ENCODE measurements at places on chromosomes 7 and 10.

- no peak for DNase-seq
Measured at GRCh38 chr10:14146501-14146900, 184.2 kb downstream of the FRMD4A start.

GRCh38 chr7:1610013-1610677 is 40.3 kb upstream of the PSMG3 start:
- no peak for DNase-seq

GRCh38 chr10:112442063-112442462 is 4.7 kb downstream of the ZDHHC6 start:
- DNase-seq, result no peak

GRCh38 chr7:40586197-40586596 is 451.4 kb downstream of the SUGCT start:
- no peak for DNase-seq

DNA sequence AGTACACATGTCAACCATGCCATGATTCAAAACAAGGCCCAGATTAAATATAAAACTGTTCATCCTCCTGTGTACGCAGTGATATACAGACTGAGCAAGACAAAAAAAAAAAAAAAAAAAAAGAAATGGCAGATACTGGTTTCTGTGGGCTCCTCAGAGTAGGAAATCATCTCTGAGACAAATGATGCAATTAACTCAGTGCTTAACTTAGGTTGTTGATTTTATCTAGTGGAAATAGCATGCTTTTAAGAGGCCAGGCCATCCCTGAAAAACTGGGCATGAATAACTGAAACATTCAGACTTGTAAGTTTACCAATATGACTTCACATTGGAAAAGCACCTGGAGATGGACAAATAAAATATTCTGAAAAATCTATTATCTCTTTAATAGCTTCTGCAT is 69.0 kb downstream of the DKK1 start:
- DNase-seq, result no peak

DNA sequence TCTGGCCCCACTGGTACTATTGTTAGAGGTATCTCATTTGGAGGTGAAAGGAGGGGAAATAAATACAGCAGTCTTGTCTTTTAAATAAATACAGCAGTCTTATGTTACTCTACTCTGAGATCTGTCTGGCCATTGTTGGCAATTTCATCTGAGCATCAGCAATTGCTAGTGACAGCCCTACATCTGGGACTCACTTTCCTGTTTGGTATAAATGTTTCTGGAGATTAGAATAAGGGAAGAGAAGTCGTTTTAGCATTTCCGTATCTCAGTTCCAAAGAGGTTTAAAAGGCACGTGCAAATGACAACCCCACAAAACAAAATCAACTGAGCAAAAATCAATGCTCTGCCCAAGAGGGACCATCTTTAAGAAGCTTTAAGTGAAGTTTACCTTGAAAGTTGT is 18.1 kb upstream of the CNNM2 start:
- DNase-seq, result no peak

DNA sequence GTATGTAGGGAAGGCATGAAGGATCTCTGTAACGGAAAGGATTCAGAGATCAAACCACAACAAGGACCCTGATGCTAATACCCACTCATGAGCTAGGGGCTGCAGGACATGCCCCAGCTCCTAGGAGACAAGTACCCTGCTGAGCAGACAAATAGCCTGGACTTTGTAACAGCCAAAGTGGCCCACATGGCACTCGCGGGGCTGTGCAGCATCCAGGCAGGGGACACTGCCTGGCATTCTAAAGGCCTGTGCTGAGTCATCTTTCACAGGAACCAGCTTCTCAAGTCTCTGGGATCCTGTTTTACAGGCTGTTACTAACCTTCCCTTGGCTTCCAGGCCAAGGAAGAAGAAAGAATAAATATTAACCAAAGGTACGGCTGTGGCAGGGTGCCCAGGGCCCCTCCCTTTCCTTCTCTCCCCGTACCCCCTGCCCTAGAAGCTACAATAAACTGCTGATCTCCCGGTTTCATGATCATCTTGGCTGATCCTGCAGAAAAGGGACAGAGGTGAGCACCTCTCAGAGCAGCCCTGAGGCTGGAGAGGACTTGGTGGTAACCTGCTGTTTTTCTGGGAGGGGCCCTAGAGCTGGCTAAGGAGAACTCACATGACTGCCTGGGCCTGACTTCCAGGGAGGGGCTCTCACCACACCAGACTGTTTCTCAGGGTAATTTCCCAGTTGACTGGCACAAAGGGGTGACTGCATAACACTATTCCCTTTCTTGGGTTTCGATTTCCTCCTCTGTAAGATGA is 4.2 kb upstream of the RPEL1 start:
- DNase-seq, result peak; percentile 90

GRCh38 chr7:22589641-22590201 is 89.7 kb upstream of the STEAP1B start:
- no peak for DNase-seq

DNA sequence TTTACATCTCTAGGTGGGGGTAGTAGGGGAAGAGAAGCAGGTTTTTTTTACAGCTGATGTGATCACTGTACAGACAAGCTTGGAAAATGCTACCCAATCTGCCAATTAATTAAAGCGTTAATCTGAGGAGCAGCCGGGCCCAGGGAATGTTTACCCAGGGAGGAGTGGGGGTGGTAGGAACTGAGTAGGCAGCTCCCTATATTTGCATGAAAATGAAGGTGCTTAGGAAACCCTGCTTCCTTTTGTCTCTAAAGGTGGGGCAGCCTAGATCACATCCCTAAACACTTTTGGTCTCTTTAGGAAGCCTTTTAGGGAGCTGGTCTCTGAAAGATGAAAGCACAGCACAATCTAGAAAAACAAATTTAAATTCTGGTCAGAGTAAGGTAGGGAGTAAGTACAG is 53.0 kb upstream of the NFKB2 start:
- no peak for DNase-seq

DNA sequence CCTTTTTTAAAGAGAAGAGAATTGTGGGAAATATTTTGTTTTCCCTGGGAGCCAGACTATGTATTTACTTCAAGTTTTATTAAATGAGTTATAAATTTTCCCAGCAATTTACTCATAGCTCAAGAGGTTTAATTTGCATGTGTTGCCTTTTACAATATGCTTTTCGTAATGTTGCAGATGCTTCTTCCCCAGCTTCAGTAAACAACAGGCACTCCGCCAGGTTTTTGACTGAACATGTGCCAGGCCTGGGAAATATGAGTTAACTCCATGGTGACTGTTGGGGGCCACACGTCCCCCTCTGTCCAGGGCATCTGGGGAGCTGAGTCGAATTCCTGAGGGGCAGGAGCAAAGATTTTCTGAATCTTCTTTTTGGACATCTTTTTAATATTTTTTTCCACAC is 545.7 kb downstream of the LRMDA start:
- no peak for DNase-seq

DNA sequence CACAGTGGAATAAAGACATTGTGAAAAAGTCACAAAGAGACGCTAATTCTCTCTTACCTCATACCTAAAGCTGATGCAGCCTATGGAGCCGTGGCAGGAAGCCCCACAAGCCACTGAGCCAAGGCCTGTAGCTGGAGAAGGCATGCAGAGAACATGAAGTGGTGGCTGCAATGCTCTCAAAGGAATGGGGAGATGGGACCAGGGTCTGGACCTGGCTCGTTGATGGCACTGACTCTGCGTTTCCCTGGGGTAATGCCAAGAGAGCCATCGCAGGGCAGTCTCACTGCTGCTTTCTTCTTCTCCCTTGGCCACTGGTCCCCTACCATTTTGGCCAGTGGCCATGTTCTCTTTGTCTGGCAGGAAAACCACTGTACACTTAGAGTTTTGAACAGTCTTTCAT is 329.9 kb upstream of the ZMIZ1 start:
- DNase-seq, result no peak

DNA sequence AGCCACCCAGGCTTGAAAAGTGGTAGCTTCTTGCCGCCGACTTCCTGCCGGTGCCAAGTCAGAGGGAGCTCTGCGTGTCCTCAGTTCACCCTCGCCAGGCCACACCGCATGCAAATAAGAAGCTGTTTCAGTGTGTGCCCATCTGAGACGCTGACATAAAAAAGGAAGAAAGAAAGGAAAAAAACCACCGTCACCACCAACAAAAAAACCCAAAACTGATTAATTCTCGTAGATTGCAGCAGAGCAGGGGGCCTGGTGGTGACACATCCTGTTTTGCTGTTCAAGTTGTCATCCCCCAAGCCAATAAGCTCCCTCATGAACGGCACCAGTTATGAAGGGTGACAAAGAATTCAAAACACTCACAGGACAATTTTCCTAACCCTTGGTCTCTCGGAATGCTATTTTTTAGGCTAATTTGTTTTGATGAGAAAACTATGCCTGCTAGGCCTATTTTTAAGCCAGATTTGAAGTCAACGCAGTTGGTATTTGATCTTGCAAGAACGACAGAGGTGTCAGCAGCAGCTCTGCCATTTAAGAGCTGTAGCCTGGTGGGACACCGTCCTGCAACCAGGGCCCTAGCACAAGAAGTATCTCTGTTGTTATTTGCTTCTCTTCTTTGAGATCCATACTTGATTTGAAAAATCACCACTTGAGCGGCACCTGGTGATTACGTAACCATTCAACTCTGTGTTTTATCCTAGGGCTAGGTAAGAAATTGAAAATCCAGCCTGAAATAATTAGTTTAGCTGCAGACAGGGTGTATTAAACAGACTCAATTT is 145.6 kb downstream of the PFKFB3 start:
- no peak for DNase-seq

- no peak for DNase-seq
Measured at GRCh38 chr7:31100871-31101270, 48.8 kb downstream of the ADCYAP1R1 start.

DNA sequence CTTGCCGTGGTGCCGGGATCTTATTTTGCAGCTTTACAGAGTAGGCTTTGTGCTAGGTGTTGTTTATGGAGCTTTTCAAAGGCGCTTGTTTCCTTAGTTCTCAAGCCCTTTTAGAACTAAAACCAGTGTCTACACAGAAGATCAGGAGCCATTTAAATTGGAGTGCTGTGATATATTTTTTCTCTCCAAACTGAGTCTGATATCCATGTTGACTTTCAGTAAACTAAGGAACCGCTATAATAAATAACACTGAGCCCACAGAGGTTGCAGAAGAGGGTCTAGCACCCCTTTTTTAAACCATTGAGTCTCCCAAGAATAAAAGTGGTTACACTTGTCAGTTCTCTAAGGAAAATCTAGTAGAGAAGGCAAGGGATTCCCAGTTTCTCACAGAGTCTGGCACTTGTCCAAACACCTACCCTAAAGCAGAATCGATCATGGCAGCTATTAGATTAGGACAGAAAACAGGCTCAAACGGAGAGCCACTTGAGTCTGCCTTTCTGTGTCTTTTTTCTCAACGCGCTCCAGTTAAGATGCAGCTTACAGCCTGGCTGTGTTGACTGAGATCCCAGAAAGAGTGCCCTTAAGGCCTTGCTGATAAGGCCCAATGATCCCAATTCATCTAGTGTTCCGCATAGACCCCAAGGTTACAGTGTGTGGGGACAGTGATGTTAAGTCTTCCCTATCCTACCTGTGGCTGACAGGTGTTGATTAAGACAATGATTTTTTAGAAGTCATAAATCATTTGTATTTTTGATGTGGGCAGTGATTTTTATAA is 804 bp downstream of the TMEM106B start:
- DNase-seq, result peak; percentile 57

DNA sequence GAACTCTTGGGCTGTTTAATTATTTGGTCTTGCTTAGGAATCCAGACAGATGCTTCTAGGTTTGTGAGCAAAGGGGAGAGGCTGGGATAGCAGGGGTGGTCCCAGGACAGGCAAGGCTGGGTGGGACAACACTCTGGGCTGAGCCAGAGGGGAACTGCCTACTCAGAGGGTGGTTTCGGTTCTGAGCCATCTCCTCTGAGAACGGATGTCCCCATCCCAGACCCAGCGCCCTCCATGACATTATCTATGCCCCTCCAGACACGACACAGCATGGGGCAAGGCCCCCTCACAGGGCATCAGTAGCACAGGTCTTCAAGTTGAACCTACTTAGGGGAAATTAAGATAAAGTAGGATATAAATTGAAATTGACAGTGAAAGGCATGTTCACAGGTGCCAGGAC is 7.1 kb downstream of the ASB10 start:
- no peak for DNase-seq

DNA sequence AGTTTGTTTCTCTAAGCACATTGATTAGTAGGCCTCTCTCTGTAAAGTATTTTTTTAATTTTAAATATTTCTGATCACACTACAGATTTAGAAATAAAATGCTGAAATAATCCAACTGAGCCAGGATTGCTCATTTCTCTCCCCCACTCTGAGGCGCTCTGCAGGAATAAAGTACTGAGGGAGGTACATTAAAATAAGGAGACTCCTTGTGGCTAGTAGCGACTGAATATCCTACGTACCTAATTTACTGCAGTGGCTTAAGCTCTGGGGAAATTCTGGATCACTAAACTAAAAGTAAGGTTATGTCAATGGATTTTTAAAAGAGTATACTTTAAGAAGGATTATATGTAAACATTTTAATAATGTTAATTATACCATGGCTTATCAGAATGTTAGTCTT is 75.2 kb downstream of the RTKN2 start:
- no peak for DNase-seq

DNA sequence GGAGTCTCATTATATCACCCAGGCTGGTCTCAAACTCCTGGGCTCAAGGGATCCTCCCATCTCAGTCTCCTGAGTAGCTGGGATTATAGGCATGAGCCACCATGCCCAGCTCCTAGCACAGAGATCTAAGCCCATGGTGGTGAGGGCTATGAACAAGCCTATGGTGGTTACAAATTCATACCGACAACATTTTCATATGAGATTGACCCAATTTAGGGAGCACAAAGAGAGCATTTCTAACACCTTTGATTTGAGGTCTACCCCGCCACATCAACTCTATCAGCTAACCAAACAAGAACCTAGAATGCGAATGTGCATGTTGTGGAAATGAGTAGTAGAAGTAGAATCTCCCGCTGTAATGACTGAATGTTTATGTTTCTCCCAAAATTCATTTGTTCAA is 14.2 kb upstream of the PRF1 start:
- DNase-seq, result no peak

DNA sequence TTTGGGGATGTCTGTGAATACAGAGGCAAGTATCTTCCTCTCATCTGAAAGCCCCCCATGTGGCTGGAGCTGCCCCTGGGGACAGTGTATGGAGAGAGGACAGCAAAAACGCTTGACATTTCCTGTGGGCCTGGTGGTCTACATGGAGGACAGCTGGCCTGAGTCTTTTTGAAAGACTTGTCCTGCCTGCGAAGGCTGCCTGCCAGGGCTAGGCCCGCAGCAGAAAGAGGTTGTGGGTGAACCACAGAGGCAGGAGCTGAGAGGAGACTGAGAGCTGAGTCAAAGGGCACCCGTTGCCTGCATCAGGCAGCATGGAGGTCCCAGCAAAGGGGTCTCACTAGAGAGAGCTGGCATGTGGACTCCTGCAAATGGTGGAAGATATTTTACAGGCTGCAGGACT is 66.4 kb downstream of the KAT6B start:
- DNase-seq, result no peak

All from large intestine (tissue), 12 donors.